ENCODE measurements at places on chromosomes 11 and 22.
A peak's percentile ranks its signal among the peaks of the same experiment; 100 is the strongest.

DNA sequence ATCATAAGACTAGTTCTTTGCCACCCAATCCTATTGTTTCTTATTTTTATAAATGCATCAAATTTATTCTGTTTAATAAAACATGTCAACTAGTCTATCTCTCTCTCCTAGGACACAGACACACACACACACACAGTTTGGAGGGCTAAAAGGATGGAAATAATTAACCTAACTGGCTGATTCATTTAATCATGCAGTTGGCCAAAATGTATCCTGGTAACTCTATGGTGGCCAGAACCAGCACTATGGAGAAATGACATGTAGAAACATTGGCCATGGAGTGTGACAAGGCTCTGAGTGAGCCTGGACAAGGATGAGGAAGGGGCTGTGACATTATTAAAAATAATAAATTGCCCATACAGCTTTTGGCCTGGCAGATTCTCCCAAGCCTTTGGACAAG lies 64.1 kb downstream of the CLPB start:
- no peak for DNase-seq

GRCh38 chr22:42928969-42929837 lies 72.1 kb upstream of the ARFGAP3 start:
- DNase-seq: no peak

DNA sequence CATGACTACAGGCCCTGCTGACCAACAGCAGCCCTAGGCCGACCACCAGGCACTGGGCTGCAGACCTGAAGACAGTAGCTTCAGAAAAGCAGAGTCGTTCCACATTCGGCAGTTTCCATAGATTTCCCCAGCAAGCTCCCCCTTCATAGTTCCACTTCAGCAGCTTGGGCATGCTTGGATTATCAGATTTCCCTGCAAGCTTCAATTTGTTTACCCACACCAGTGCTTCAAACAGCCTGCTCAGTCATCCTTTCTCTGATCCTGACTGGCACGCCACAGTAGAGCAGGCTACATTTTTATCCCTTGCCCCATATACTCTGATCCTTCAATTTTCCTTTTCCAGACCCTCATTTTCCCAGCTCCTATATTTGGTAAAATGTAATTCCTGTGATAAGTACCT lies 51.1 kb upstream of the CFAP300 start:
- no peak for DNase-seq

DNA sequence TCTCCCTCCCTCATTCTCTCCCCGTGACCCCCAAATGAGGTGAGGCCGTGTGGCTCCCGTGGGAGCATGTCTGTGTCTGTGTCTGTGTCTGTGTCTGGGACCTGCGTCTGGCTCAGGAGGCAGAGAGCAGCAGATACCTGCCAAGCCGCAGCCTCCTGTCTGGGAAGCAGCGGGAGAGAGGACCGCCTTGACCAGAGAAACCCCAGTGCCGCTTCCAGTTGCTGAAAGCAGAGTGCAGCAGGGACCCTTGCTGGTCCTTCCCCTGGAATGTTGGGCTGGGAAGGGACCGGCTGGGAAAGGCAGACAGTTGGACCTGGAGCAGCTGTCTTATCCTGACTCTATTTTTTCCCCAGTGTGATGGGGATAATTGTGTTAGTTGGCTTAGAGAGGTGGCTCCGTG lies 525 bp downstream of the CSDC2 start:
- DNase-seq: peak; percentile 29

DNA sequence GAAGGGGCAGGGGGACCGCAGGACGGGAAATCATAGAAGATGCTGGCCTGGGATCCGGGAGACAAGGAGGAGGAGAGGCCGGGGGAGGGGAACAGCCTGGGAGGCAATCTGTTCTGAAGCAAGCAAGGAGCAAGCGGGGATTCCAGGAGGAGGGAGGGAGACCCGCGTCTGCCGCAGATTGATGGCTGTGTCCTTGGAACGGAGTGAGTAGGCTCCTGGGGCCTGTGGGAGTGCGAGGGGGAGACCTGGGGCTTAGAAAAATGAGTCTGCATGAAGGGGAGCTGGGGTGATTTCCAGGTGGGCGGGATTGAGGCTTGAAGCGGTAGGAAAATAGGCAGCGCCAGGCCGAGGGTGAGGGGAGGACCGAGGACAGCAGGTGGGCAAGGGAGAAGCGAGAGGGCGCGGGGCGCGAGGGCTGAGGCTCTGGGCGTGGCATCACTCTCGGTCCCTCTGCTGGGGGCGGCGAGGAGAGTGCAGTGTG lies 1.6 kb upstream of the LRRC55 start:
- DNase-seq: no peak

DNA sequence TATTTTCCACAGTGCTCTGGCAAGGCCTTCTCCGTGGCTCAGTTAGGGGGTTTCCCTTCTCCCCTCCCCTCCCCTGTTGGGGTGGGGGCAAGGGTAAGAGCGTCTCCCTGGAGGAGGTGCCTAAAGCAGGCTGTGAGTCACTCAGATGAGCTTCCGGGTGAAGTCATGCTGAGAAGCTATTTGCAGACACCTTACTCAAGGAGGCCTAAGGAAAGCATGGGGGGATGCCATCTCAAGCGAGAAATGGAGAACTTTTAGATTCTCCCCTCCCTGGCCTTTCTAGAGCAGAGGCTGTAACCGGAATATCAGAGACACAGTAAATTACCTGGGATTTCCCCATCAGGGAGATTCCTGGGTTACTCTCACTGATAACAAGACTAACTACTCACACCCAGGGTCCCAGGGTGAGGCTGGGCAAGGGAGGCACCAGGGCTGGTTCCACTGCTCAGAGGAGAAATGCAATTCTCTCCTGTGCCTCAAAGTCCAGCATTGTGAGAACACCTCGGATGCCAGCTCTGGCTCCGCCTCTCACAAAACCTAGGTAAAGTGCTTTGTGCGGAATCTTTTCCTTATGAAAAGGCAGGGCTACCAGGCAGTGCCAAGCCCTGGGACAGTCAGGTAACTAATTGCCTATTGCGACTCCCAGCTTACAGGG lies 123.6 kb downstream of the ABTB2 start:
- DNase-seq: peak; percentile 55

DNA sequence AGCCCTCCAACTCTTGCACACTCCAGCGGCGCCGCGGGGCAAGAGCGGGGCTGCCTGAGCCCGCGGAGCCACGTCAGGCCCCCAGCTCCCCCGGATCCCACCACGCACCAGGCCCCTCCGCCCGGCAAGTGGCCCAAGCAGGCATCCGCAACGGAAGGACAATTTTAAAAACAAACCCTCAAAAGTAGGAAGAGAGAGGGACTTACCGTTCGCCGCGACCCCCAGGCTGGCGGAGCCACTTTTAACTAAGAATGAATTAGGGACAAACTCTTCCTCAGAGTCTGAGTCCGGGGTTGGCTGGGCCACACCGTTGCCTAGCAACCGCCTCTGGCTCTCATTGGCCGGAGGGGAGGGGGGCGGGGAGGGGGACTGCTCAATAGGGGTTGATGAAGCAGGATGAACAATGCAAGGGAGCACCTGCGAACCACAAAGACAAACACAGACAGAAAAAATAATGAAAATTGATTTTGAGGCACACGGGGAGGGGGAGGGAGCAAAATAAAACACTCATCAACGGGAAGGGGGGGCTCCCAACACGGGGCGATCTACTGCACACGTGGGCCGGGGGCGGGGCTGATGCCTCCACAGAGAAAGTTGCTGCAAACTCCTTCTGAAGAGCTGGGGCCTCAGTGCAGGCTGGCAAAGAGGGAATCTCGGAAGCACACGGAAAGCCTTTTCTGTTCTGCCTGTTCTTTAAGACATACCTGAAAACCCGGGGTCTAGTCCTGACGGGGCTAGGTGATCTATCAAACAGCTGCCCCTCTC lies 387.5 kb upstream of the NARS2 start:
- DNase-seq: peak; percentile 29

GRCh38 chr11:42273977-42274376 lies 814.5 kb upstream of the LRRC4C start:
- no peak for DNase-seq

GRCh38 chr11:120089036-120090001 lies 48.6 kb downstream of the TRIM29 start:
- DNase-seq: no peak

- peak; percentile 11 for DNase-seq
Observed at GRCh38 chr22:30038219-30038618, 42.0 kb upstream of the HORMAD2 start.

DNA sequence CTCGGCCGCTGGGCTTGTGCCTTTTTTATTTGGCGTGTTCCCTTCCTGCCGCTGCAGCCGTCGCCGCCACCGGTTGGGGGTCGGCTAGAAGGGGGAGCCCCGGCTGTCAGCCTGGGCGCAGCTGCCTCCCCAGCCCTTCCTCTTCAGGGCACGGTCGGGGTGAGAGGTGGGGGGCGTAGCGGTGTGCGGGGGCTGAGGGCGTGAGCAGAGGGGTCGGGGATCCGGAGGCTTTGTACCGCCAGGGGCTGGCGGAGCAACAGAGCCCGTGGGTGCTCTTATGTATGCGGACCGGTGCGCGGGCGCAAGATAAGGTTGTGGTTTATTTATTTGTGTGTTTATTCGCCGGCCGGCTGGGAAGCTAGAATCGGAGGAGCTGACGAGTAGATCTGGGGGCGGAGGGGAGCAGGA lies 477 bp downstream of the ZBTB16 start:
- no peak for DNase-seq

- no peak for DNase-seq
Observed at GRCh38 chr11:122714484-122714883, 59.0 kb downstream of the UBASH3B start.

- peak; percentile 100 for DNase-seq
Observed at GRCh38 chr11:121595717-121596161, 143.0 kb upstream of the SORL1-AS1 start.

- peak; percentile 75 for DNase-seq
Observed at GRCh38 chr11:44977493-44977984, 26.9 kb upstream of the TP53I11 start.

DNA sequence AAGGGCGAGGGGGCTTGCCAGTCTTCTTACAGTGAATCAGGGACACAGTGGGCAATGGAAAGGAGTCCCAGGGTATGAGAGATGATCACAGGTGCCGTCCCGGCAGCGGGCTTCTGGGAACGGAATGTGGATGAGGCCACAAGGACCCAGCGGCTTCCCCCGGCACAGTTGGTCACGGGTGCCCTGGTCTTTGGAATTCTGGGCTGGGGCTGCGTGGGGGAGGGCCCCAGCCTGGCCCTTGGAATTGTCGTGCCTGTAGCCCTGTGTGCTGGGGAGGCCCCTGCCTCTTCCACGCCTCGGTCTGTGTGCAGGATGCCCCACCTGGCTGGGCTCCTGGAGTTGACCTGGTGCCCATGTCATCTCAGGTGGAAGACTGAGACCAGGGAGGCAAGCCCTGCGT lies 76.6 kb downstream of the FBLN1 start:
- no peak for DNase-seq

- no peak for DNase-seq
Observed at GRCh38 chr22:44261861-44262595, 50.7 kb downstream of the SHISAL1 start.

DNA sequence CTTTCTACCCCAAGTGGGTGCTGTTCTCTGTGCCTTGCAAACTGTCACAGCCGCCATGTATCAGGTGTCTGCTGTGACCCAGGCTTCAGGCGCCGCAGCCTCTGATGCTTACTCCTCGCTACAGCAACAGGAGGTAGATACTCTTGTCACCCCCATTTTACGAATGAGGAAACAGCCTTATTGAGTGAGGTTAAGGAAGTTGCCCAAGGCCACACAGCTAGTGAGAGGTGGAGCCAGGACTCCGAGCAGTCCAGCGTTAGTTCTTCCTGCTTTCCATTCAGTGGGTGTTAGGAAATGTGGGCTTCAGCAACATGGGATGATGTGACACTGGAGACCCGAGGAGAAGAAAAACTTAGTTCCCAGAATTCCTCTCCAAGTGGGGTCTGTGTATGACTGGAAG lies 14.3 kb downstream of the RNF215 start:
- DNase-seq: no peak

GRCh38 chr11:45857961-45858474 lies 10.7 kb downstream of the CRY2 start:
- DNase-seq: peak; percentile 93

- DNase-seq: no peak
Observed at GRCh38 chr22:30940685-30941362, 27.8 kb downstream of the MORC2 start.

DNA sequence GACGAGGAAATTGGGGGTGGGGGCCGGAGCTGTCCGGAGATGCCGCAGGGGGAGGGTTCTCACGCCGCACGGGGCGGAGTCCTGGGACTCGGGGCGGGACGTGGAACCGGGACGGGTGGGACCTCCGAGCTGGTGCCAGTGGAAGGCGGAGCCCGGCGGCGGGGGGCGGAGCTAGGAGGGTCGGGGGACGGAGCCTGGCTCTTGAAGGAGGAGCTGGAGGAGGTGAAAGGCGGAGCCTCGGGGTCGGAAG lies 271 bp downstream of the FKBP2 start:
- DNase-seq: peak; percentile 99

DNA sequence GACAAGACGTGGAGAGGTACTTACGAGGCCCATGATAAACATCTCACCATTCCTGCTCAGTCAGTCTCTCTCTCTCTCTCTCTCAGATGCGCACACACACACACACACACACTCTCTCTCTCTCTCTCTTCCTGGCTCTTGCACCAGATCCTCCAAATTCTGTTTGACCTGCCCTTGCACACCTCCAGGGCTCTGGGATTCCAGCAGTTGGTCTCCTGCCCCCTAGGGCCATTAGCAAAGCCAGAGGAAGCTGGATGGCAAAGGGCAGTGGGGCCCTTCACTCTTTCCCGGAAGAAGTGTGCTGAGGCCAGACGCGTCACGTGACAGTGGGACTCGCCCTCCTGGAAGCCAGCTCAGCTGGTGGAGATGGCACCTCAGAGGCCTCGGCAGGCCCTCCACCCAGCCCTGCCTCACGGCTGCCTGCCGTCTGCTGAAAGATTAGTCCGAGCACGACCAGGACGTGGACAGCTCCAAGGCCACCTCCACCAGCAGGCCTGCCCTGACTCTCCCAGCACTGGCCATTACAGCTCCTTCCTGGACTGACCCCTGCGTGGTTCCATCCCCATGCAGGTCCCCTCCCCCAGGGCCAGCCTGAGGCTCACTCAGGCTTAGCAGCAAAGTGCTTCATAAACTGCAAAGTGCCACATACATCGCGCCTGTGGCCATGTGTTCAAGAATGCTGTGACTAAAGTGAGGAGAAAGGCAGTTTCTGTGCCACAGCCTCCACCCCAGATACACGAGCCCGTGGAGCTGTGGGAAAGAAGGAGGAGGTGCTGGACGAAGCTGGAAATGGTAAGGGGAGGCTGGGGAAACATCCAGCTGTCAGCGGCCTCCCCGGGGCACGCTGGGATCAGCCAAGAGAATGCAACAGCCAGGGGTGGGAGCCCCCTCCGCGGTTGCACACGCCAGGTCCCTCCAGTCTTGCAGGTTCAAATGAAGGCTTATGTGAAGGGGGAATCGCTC lies 3.7 kb downstream of the PDGFB start:
- no peak for DNase-seq

DNA sequence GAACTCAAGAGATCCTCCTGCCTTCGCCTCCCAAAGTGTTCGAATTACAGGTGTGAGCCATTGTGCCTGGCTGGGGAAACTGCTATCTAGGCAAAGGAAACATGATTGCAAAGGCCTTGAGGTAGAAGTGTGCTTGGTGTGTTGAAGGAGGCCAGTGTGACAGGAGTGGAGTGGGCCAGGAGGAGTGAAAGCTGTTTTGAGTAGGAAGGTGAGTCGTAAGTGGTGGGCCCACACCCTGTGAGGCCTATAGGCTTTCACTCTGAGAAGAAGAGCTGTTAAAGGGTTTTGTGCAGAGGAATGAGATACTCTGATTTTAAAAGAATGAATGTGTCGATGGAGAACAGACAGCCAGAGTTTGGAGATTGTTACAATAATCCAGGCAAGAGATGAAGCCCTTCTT lies 43.4 kb downstream of the WEE1 start:
- peak; percentile 35 for DNase-seq
